Stimulated activated CD8-positive, alpha-beta memory T cell treated with anti-CD3 and anti-CD28 coated beads, Interleukin-15, amount 100 ng/mL, for 48 hours (primary cell): ENCODE measurements at places on chromosomes 3 and 15.

- DNase-seq: no peak
Measured at GRCh38 chr3:4949659-4950058, 29.6 kb upstream of the BHLHE40 start.

GRCh38 chr3:77475507-77475906 lies 435.6 kb downstream of the ROBO2 start:
- DNase-seq: no peak

DNA sequence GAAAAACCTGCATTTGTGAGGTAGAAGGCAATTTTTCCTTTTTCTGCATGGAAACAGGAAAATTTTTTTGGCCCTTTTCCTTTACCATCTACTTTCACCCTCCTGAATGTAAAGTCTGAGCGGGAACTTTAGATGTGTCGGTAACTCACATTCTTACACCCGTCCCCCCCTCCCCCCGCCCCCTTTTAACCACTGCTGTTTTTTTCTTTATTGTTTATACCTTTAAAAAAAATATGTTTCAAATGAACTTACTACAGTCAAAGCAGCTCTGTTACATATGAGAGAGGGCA lies 487 bp upstream of the HES1 start:
- no peak for DNase-seq

GRCh38 chr3:135965506-135966270 lies at the start of gene PPP2R3A:
Gene PPP2R3A, plus strand, starts transcription at chr3:135965728. Its CDS starts 35,771 bp downstream, at chr3:136001499.
- peak; percentile 52 for DNase-seq

DNA sequence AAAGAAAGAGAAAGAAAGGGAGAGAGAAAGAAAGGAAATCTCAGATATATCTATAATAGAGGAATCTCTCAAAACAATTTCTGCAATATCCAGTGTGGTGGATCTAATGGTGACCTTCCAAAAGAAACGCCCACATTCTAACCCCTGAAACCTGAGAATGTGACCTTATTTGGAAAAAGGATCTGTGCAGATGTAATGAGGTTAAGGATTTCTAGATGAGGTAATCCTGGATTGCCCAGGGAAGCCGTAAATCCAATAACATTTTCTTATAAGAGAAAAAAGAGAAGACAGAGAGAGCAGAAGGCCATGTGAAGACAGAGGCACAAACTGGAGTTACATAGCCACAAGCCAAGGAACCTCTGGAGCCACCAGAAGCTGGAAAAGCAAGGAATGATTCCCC lies 307.6 kb downstream of the ZBTB20 start:
- DNase-seq: no peak

DNA sequence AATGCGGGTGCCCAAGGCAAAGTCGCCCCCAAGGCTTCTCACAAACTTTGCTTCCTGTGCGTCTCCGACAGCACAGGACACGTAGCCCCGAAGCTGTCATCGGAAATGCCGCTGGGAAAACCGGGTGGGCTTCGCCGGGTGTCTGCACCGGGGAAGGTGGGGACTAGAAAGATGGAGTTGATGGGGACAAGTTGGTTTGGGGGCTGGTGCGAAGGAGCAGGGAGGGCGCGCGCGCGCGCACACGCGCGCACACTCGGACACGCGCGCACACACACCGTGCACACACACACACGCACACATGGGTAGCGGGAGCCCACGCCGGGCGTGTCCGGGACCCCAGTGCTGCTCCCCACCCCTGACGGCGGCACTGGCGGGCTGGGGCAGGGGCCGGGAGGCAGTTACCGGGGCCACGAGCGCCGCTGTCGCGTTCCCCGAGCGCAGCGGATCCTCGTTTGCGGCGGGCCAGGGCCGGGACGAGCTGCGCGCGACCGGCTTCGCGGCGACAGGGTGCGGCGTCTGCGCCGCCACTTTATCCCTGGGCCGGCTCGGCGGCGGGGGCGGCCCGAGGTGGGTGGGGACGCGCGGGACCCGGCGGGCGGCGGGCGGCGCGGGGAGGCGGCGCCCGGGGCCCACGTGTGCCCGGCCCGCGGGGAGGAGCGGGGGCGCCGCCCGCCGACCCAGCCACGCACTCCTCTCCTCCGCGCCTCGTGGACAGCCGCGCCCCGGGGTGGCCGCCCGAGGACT lies 539 bp upstream of the MGLL start:
- DNase-seq: no peak

DNA sequence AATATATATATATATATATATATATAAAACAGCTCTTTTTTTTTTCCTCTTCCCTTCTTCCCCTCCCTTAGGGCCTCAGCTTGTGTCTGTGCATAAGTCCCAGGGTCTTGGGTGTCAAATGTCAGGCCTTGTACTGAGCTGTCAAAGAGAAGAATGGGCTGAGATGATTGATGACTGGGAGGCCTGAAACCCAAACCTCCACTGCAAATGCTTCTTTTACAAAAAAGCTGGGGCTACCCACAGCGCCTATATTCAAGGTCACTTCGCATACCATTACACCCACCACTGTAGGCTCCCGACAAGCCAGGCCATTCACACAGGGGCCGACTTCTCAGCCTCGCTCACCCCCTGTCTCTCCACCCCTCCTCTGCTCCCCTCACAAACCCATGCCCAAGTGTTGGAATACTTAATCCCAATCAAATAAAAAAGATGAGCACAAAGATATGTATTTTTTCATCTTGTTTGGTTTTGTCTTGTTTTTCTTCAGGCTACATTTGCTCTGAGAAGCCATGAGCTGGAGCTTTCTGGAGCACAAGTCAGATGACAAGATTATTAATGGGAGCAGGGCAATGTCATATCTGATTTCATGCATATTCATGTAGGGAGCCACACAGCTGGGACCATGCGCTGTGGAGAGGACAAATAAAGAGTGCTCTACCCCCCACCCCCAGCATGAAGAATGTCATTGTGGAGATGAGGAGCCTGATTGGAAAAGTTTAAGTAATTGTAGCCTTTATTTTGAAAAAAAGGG lies 614.4 kb upstream of the NR2F2 start:
- no peak for DNase-seq

DNA sequence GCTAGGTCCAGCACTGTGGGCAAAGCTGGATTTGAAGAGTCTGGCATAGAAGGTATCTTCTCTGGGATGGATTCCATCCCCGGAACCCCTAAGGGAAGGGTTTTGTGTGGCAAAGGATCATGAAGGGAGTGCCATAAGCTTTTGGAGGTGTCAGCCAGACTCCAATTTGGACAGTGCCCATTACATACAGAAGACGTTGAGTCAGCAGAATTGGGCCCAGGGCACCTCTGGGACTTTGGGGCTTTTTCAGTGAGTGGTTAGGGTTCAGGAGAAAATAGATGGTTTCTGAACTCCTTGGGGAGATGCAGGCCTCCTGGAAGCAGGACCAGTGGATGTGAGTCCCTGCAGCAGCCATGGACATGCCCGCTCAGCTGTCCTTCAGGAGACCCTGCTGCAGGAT lies 34.6 kb upstream of the XCR1 start:
- DNase-seq: no peak

DNA sequence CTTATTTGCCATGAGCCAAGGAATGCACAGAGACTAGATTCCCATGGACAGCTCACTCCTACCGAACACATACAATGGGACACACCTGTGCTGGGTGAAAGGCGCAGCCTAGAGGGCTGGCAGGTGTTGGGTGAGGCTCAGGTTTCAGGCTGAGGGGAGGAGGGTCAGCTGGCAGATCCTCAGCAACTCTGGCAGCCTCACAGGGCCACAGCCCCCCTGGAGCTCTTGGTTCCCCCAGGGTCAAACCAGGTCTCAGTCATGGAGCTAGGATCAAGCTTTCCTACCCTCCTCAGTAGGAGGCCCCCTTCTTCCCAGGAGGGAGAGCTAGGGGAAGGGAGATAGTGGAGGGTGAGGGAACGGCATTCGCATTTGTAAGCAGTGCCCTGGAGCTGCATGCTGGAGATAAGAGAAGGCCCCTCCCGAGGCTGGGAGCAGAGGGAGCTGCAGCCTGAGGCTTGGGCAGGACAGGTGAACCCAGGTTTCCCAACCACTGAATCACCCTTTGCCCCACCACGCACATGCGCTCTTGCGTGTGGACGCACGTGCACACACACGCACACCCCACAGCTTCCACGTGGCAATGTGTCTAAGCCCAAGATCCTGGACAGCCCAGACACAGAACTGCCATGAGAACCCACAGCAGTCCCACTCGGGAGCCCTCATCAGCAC lies 26.3 kb upstream of the TFRC start:
- DNase-seq: no peak

DNA sequence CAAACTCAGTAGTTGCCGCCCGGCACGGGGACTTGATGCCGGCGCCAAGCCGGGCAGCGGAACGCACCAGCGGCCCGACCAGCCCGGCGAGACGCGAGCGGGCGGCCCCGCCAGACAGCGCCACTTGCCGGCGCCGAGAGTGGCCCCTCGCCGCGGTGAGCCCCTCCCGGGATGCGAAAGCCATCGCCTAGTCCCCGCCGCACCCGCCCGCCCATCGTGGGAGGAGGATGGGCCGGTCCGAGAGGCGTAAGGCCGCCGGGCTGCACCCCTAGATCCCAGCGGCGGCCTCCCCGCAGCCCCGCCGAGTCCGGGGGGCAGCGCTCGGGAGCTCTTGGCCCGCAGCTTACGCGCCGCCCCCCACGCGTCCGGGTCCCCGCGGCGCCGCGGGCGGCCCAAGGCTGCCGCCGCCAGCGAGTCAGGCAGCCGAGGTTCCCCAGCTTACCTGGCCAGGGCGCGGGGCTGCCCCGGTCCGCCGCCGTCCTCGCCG lies 609 bp downstream of the GOLGA8A start:
- DNase-seq: peak; percentile 33

GRCh38 chr15:57727031-57727430 lies 20.5 kb downstream of the POLR2M start:
- no peak for DNase-seq

DNA sequence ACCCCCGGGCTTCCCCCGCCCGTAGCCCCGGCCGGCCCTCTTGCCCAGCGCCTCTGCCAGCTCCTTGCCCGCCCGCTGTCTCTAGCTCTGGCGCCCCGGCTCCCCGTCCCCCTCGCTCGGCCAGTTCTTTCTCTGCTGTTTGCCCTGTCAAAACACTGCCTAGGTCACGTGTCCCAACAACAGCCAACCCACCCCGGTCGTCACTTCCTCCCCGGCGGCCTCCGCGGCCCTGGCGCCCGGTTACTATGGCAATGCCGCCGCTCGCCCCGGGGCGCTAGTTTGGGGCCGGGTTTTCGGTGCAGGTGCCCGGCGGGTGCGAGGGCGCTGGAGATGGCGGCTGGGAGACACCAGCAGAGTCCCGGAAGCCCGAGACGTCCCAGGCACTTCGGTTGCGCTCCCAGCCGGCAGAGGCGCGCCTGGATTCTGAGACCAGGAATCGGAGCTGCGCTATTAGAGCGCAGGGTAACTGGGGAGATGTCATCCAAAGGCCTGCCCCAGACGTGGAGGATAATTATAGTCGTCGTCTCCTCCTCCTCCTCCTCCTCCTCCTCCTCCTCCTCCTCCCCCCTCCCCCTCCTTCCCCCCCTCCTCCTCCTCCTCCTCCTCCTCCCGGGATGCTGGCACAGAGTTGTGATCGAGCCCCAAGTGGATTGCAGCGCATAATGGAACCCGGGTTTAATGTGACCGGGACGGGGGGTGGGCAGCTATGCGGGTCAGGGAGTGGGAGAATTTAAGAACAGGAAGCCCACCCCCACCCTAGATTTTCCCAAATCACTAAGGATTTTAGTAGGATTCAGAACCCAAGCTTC lies at the start of gene ATOSA:
TSS of gene ATOSA (minus strand) at position 157 of the 809 bp plus-strand sequence. CDS start 1,367 bp downstream, outside the sequence.
- DNase-seq: peak; percentile 85
